ENCODE measurements at places on chromosomes 13 and 19. TPM values are rescaled to one million over a fixed set of nuclear protein-coding genes. Genes with fewer than 3 reads are reported as not detected.
A peak's percentile ranks its signal among the peaks of the same experiment; 100 is the strongest.

GRCh38 chr13:40770934-40771618 lies at the start of gene MRPS31:
TSS of gene MRPS31 (minus strand) at chr13:40771190. CDS start at chr13:40771136, 54 bp downstream.
- H3K36me3 ChIP-seq: peaks cover 21% of the 10 kb centered on the region
- no peaks in the 10 kb centered on the region for H3K27me3 ChIP-seq
- peak within 1 kb of the TSS; percentile 89 for H3K4me3 ChIP-seq
- DNase-seq: peak; percentile 94

DNA sequence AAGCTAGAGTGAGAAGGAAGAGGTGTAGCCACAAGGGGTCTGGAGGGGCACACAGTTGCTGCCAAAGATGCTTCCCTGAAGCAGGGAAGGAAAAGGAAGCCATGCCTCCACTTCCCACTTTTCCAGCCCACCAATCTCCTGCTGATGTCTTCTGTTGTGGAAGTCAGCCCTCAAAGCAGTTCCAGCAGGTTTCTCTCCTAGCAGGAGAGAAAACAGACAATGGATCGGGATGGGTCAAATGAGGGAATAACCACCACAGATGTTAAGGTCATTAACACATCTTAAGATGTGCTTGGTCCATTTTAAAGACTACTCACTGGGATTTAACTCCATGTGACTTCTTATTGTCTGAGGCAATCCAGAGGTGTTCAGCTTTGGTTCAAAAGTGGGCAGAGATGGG lies 284.1 kb upstream of the SOX21 start:
- DNase-seq: no peak
- no peak overlapping the region for H3K4me3 ChIP-seq
- peaks cover 16% of the 10 kb centered on the region for H3K27me3 ChIP-seq
- no peak overlapping the region for H3K27ac ChIP-seq
- H3K4me1 ChIP-seq: peaks cover 1% of the 10 kb centered on the region

- H3K4me3 ChIP-seq: no peak overlapping the region
- H3K4me1 ChIP-seq: peaks cover 21% of the 10 kb centered on the region
- H3K36me3 ChIP-seq: no peaks in the 10 kb centered on the region
- no peak overlapping the region for H3K27ac ChIP-seq
These were observed 1.5 kb downstream of the DOCK9 start for GRCh38 chr13:98976338-98976737.

- H3K4me1 ChIP-seq: peaks cover 6% of the 10 kb centered on the region
- no peak overlapping the region for H3K27ac ChIP-seq
- H3K4me3 ChIP-seq: no peak overlapping the region
- no peaks in the 10 kb centered on the region for H3K36me3 ChIP-seq
- no peak for DNase-seq
These were observed 91.3 kb downstream of the MAP4K1 start for GRCh38 chr19:38526430-38526829.

GRCh38 chr19:42606660-42607351 lies 12.1 kb upstream of the CEACAM8 start:
- H3K27ac ChIP-seq: no peak overlapping the region
- peaks cover 3% of the 10 kb centered on the region for H3K27me3 ChIP-seq
- H3K4me1 ChIP-seq: peaks cover 7% of the 10 kb centered on the region
- H3K4me3 ChIP-seq: no peak overlapping the region
- peak; percentile 50 for DNase-seq
- no peaks in the 10 kb centered on the region for H3K36me3 ChIP-seq

- no peaks in the 10 kb centered on the region for H3K36me3 ChIP-seq
- H3K27me3 ChIP-seq: no peaks in the 10 kb centered on the region
- no peak overlapping the region for H3K27ac ChIP-seq
- no peak overlapping the region for H3K4me3 ChIP-seq
- H3K4me1 ChIP-seq: no peaks in the 10 kb centered on the region
- no peak for DNase-seq
These were observed 289.8 kb upstream of the DACH1 start for GRCh38 chr13:72156760-72157159.

DNA sequence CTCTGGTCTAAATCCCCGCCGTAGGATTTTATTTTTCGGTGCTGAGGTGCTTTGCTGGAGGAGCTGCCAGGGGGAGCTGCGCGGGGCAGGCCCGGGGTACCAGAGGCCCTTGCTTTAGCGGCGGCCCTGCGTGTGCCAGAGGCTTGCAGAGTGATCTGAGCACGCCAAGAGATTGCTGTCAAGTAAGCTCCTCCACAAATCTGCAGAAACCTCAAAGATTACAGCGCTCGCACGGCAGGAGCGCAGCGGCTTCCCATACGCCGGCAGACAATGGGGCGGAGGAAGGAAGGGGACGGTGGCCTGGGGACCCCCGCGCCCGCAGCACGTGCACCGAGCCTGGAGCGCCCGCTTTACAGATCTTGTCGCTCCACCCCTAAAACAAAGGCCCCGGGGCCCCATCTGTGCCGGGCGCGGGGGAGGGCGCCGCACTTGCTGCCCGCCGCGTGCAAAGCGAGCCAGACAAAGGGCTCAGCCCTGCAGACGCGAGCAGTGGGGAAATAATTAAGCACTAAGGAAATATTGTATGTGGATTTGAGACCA lies 9.1 kb upstream of the C19orf12 start:
- H3K27ac ChIP-seq: no peak overlapping the region
- peaks cover 30% of the 10 kb centered on the region for H3K27me3 ChIP-seq
- no peak for DNase-seq
- no peaks in the 10 kb centered on the region for H3K36me3 ChIP-seq
- peak overlapping the region; percentile 9 for H3K4me3 ChIP-seq
- peaks cover 6% of the 10 kb centered on the region for H3K4me1 ChIP-seq

DNA sequence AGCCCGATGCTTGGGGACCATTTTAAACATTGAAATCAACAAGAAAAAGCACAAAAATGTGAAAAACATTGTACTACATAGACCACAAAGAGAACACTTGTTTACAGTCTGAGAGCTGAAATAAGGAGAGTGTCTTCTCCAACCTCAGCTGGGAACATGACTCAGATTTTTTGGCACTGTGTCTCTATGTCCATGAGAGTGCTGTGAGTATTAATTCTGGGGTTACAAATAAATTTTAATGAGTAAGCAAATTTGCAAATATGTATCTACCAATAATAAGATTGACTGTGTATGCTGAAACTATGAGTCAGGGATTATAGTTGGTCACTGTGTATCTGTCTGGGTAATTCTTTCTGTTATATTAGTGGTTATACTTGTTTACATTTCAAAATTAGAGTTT lies 174.0 kb downstream of the DCT start:
- no peak for DNase-seq
- no peak overlapping the region for H3K27ac ChIP-seq
- H3K27me3 ChIP-seq: peaks cover 6% of the 10 kb centered on the region
- H3K4me3 ChIP-seq: no peak overlapping the region
- H3K4me1 ChIP-seq: no peaks in the 10 kb centered on the region

GRCh38 chr13:51311231-51311630 lies 28.3 kb upstream of the SERPINE3 start:
- no peaks in the 10 kb centered on the region for H3K36me3 ChIP-seq
- no peaks in the 10 kb centered on the region for H3K4me1 ChIP-seq
- no peak overlapping the region for H3K27ac ChIP-seq
- no peak overlapping the region for H3K4me3 ChIP-seq

- H3K27ac ChIP-seq: no peak overlapping the region
- DNase-seq: no peak
- peaks cover 11% of the 10 kb centered on the region for H3K4me1 ChIP-seq
- no peaks in the 10 kb centered on the region for H3K36me3 ChIP-seq
These were observed 988 bp downstream of the LRRC4B start for GRCh38 chr19:50567052-50567841.

GRCh38 chr13:97004096-97004876 lies 10.0 kb upstream of the OXGR1 start:
- DNase-seq: no peak
- peaks cover 14% of the 10 kb centered on the region for H3K27me3 ChIP-seq
- H3K4me1 ChIP-seq: no peaks in the 10 kb centered on the region
- no peak overlapping the region for H3K27ac ChIP-seq

DNA sequence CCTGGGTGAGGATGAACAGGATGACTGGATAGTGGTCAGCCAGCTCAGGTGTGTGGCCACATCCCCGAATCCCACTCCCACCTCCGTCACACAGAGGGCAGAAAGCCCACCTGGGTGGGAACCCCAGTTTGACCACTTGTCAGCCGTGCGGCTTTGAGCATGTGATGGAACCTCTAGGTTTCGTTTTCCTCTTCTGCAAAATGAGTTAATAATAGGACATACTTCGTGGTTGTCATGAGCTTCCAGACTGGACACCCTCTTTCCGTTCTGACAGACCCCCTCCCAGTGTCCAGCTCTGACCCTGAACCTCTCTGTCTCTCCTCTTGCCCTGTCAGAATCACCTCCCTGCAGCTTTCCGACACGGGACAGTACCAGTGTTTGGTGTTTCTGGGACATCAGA lies 1.8 kb downstream of the AXL start:
- no peak overlapping the region for H3K27ac ChIP-seq
- no peak overlapping the region for H3K4me3 ChIP-seq
- DNase-seq: no peak
- peaks cover 17% of the 10 kb centered on the region for H3K4me1 ChIP-seq
- no peaks in the 10 kb centered on the region for H3K36me3 ChIP-seq

DNA sequence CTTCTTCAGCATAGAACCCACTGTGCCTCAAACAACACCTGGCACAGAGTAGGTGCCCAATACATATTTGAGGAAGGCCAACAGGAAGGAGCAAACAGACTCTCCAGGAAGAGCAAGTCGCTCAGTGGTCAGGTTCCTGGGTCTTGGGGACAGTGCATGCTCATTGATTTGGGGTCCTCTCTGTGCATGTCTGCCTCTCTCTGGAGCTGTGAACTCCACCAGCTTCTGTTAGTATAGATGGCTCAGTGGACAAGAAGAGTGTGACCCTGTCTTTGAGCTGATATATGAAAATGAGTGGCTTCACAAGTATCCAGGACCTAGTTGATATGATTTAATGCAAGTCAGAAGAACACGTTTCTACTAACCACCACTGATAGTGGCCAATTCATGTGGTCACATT lies 98.7 kb downstream of the KCTD15 start:
- H3K27me3 ChIP-seq: no peaks in the 10 kb centered on the region
- DNase-seq: no peak
- no peak overlapping the region for H3K4me3 ChIP-seq
- H3K4me1 ChIP-seq: no peaks in the 10 kb centered on the region
- H3K27ac ChIP-seq: no peak overlapping the region
- no peaks in the 10 kb centered on the region for H3K36me3 ChIP-seq

DNA sequence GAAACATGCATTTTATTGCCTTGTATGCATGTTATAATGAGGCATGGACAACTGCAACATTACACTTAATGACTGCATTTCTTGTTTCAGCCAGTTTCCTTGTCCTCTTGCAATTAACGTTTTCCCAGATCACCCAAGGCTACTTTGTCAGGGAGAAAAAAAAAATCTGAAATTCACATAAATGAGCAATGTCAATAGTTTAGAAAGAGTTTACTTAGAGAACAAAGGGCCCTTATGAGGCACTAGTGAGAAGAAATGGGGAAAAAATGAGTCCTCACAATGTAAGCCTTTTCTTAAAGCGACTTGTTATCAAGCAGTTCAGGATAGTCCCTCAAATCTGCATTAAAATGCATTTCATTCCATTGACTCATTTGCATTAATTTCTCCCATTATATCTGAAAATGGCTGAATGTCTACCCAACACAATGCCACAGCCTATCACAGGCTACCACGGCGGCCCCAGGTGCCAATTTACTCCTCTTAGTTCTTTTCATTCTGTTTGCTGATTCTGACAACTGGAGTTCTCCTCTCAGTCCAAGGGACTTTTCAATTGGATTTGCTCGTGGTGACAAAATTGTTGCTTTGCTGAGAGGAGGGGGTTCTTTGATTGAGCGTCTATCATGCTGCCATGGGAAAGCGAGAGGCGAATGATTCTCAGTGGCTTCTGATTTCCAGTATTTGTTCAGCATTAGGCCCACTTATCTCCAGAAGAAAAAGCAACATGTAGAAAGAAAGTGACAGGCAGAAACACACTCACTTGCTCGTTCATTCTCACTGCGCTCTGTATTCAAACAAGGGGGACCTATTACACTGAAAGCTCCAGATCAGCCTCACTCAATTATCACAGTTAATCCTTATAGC lies 107.1 kb downstream of the DACH1 start:
- no peak overlapping the region for H3K27ac ChIP-seq
- H3K36me3 ChIP-seq: no peaks in the 10 kb centered on the region
- no peaks in the 10 kb centered on the region for H3K27me3 ChIP-seq
- no peak overlapping the region for H3K4me3 ChIP-seq
- no peaks in the 10 kb centered on the region for H3K4me1 ChIP-seq
- DNase-seq: no peak

DNA sequence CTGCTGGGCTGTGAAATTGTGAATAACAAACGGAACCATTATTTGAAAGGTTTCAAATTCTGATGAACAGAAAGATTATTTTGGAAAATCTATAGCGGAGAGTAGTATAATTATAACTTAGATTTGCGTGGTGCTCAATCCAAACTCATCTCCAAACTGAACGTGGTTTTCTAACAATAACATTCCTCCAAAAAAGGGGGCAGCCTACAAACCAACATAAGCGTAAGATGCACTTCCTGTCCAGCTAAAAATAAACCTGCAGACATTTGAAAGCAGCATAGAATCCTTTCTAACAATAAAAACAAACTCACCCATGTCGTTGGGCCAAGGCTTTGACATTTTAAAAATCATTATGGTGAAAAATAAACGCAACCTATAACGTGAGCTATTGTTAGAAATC lies 178.4 kb downstream of the COL4A1 start:
- H3K27ac ChIP-seq: no peak overlapping the region
- DNase-seq: no peak
- H3K27me3 ChIP-seq: peaks cover 34% of the 10 kb centered on the region
- H3K4me1 ChIP-seq: peaks cover 1% of the 10 kb centered on the region
- H3K4me3 ChIP-seq: no peak overlapping the region

DNA sequence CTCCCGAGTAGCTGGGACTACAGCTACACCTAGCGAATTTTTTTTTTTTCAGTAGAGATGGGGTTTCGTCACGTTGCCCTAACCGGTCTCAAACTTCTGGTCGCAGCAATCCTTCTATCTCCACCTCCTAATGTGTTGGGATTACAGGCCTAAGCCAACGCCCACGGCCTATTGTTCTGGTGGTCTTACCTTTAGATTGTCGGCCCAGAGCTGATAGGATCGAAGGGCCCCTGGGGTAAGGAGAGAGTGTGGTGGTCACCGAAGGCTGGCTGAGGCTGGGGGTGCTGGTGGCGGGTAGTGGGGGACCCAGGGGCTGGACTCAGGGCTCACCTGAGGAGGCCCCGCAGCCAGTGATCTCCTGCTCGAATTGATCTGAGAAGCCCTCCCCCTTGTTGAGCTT lies 7.0 kb downstream of the CRB3 start:
- H3K27ac ChIP-seq: no peak overlapping the region
- no peak for DNase-seq
- no peak overlapping the region for H3K4me3 ChIP-seq
- no peaks in the 10 kb centered on the region for H3K27me3 ChIP-seq

GRCh38 chr19:28966737-28967399 lies 246.1 kb downstream of the UQCRFS1 start:
- no peaks in the 10 kb centered on the region for H3K27me3 ChIP-seq
- H3K27ac ChIP-seq: no peak overlapping the region
- no peaks in the 10 kb centered on the region for H3K36me3 ChIP-seq
- no peaks in the 10 kb centered on the region for H3K4me1 ChIP-seq
- DNase-seq: no peak

The ZNF460 gene
- total RNA-seq: 35.8 TPM

The RFPL4A gene
- total RNA-seq: not detected

The CEACAM18 gene
- total RNA-seq: not detected

The CRX gene
- total RNA-seq: not detected

The ZNF317 gene
- total RNA-seq: 50.0 TPM

The SLC10A2 gene
- not detected for total RNA-seq

The C1QTNF9B gene
- not detected for total RNA-seq

The TMEM143 gene
- total RNA-seq: 13.1 TPM

The CCDC194 gene
- 2.4 TPM for total RNA-seq

All from activated T-helper 2 cell treated with anti-CD3 and anti-CD28 coated beads, Interferon-gamma antibody, Interleukin-2, Interleukin-4, amounts not matched to agents 10 μg/mL and 5 μg/mL and 100 μg/mL, durations not matched to agents 14 hours and 24 hours and 36 hours (primary cell).